ENCODE measurements at places on chromosomes 5 and 9.

DNA sequence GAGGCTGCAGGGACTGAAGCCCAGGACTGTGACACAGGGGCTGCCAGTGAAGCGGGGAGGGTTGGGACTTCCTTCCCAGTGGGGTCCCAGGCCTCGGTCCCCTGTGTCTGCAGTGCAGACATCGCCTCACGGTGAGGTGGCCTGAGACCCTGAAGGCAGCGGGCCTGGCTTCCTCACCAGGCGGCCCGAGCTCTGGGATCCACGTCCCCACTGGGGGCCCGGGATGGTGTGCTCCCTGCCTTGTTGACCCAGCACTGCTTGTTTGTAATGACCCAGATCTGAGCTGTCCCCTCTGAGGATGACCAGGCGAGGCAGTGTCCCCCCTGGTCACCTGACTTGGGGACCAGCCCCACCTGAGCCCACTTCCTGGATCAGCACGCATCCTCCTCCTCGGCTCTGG lies 53.1 kb downstream of the COL5A1 start:
- no peak for DNase-seq

- DNase-seq: no peak
Observed at GRCh38 chr9:1550636-1551035, 464.5 kb upstream of the SMARCA2 start.

GRCh38 chr9:134600836-134601638 lies 40.6 kb upstream of the COL5A1 start:
- DNase-seq: no peak

DNA sequence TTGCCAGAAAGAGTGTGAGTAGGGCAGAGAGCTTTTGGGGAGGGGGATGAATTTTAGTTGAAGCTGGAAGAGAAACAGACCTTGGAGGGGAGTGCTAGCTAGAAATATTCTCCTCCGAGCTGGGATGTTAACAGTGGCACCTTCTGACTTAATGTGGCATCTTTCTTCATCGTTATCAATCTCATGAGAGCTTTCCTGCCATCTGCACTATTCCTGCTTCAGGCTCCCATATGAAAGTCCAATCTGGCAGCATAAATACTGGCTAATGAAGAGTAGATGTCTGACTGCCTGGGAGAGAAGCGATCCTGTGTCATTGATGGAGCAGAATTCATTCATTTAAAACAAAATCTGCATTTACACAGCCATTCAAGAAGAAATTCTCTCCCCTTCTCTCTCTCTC lies 284.5 kb downstream of the TMEM38B start:
- DNase-seq: no peak

DNA sequence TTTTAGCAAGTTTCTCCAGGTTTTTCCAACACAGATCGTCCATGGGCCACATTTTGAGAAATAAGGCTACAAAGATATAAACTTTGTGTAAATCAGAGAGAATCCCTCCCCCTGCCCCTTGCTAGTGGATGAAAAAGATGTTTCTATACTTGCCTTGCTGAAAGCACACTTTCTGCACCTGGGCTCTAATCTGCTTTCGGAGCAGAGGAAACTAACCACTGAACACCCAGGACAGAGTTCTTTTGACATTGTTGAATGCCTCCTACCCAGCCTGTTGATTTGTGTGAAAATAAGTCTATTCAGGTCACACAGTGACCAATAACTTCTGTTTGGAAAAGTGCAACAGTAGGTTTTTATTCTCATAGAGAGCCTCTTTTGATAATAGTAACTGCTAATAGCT lies 7.5 kb downstream of the ADRB2 start:
- DNase-seq: no peak

DNA sequence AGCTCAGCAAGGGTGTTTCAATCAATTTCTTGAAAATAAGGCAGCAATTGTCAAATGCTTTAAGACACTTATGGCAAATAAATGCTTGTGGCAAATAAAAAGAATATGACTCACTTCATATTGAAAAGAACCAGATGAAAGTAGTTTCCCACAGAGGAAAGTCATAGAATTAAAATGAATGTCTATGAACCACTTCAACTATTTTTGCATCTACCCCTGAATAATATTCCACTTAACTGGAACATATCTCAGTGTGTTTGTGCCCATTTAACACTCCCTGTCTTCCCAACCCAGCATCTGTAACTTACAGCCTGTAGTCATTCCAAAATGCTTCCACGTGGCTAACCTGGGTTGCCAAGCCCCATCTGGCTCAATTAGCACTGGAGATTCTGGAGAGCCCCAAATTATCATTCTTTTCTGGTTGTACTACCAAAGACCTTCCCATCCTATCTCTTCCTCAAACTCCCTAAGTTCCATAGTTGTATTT lies 84.7 kb downstream of the FEM1C start:
- DNase-seq: no peak

DNA sequence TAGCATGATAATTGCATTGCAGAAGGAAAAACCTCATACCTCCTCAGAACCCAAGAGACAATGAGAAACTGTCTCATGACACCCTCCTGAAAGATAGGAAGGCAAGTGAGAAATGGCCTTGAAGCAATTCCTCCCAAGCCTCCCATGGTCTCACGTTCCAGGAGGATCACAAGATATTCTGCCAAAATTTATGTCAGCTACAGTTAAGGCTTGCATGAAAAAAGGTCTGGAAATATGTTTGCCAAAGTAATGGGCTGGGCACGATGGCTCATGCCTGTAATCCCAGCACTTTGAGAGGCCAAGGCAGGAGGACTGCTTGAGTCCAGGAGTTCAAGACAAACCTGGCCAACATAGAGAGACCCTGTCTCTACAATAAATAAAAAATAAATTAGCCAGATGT lies 12.6 kb upstream of the HOMER1 start:
- no peak for DNase-seq

DNA sequence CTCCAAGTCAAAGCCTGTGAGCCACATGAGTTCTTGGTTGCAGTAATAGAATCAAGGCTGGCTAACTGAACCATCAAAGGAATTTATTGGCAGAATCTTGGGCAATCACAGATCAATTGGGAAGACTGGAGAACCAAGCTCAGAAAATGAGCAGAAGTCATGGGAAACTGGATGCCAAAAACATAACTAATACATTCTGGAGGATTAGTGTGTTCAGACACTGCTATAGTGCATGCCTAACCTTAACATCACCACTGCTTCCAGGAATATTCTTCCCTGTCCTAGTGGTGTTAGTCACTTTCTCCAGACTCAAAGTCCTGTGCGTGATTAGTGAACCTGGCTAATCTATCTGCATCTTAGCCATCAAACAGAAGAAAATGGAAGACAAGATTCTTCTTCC lies 843.7 kb downstream of the EFNA5 start:
- DNase-seq: no peak

- no peak for DNase-seq
Observed at GRCh38 chr9:126336736-126337325, 10.2 kb downstream of the MVB12B start.

DNA sequence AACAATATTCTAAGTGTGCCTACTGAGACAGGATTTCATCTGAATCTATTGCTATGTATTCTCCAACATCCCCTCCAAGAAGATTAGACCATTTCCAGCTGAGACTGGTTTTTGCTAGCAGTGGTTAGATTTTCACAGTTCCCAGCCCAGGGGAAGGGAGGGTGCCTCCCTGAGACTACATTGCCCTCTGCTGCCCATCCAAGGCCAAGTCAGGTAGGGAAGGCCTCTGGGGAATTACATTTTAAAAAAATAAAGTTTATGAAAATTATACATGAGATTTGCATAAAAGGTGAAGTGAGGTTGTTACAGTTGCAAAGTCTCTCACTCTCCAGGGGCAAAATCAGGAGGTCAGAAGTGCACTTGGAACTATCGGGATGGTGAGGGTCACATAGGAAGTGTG lies 28.0 kb upstream of the SYK start:
- DNase-seq: peak; percentile 59

DNA sequence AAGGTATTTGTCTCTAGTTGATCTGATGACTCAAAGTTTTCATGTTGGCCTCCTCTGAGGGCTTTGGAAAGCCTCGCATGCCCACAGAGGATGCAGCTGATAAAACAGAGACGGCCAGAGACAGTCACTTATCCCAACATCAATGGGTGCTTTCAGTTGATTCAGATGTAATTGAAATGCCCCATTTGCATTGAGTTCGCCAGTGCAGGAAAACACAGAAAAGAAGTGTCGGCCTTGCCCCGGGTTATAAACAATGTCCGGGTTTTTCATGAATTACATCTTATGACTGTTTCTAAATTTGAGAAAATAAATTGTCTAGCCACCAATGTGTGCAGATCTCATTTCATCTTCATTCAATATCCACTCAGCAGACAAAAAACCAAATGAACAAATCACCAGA lies 42.2 kb upstream of the ICE1 start:
- DNase-seq: no peak

DNA sequence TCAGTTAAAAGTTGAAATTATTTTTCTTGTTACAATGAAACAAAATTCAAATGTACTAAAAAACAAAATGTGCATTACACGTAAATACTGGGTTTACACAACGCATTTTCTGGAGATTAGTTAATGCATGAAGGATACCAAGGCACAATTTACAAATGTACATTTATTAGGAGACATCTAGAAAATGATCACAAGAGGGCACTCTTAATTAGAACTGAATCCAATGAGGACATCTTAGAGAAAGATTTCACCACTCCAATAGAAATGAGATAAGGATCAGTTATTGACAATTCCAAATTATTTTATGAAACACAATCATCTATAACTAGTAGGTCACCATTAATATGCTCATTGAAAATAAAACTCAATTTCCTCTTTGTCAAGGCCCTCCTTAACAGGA lies 36.6 kb upstream of the CDH12 start:
- DNase-seq: peak; percentile 16

DNA sequence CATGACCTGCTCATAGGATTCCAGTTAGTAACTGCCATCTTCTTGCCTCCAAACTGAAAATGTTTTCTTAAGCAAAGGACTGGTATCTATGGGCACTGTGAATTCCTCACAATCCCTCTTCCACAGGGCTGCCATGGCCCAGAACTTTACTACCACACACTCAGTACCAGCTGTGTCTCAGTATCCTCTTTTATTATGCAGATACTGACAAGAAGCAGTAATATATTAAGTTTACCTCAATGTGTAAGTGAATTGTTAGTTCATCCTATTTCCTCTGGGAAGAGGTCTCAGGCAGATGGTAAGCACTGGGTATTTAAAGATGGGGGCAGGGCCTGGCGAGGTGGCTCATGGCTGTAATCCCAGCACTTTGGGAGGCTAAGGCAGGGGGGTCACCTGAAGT lies 320.8 kb upstream of the RFX3 start:
- DNase-seq: no peak

- no peak for DNase-seq
Observed at GRCh38 chr5:52869391-52869790, 81.7 kb downstream of the ITGA1 start.

GRCh38 chr9:110152704-110153374 lies 55.1 kb downstream of the C9orf152 start:
- peak; percentile 57 for DNase-seq

- no peak for DNase-seq
Observed at GRCh38 chr9:82406456-82407085, 418.0 kb downstream of the SPATA31D1 start.

DNA sequence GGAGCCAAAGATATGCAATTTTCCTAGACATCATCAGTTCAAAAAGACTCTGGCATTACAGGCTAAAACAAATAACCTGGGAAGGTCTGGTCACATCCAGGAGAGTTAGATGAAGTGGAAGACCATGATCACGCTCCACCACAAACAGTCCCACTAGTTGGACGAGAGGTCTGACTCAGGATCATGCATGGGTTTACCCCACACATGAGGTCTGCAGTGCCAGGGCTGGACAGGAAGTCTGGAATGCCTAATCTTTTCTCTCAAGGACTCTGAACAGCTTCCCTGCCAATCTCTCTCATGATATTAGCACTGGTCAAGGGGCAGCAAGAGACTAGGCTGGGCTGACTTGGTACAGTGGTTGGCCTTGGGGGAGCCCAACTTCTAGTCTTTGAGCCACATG lies 7.1 kb downstream of the PRUNE2 start:
- DNase-seq: no peak

DNA sequence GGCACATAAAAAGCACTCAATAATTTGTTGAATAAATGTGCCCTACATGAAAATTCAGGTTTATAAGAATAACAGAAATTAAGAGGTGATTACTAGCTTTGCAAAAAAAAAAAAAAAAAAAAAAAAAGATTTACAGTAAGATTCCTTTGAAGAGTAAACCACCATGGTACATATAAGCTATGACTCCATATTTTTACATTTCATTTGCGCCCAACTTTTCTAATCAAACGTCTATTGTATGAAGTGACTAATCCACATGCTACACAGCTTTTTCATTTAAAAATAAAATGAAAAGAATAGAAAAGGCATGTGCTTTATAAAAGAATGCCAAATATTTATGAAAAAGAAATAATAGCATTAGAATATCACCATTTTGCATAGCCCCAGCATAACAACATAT lies at the start of gene PLAC8L1:
TSS of gene PLAC8L1 (minus strand) at position 101 of the 400 bp plus-strand sequence. CDS start 1,266 bp downstream, outside the sequence.
- no peak for DNase-seq

GRCh38 chr9:69580582-69581214 lies 91.5 kb downstream of the APBA1 start:
- DNase-seq: peak; percentile 46

All from NCI-H1092 treated with DMSO at 0.1 percent for 48 hours (cell line).